ENCODE measurements at places on chromosomes 12 and 14.

DNA sequence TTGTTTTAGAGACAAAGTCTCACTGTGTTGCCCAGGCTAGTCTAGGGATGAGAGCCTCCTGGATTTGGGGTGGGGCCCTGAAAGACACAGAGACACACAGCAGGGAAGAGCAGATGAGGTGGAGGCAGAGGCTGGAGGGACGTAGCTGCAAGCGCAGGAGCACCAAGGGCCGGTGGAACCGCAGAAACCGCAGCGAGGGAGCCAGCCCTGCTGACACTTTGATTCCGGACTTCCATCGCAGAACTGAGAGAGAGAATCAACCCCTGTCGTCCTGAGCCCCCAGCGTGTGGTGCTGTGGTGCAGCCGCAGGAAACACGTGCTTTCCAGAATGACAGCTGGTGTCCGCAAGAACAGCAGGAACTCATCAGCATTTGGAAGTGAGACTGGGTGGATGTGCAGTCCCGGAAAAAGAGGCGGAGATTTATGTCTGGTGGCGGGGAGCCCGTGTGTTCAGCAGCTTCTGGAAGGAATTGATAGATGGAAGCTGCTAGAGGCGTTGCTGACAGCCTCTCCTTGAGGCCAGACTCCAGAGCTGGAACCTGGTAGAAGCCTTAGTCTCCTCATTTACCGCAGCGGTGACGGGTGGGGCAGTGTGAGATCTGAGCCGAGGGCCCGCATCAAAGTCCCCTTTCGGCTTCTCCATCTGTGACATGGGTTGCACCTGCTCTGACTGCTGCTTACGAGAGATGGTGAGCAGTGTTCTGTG lies 21.9 kb upstream of the KLC1 start:
- H3K36me3 ChIP-seq = peaks cover 6% of the 10 kb centered on the region
- peak overlapping the region; percentile 87 for H3K27ac ChIP-seq
- DNase-seq = peak; percentile 43
- no peaks in the 10 kb centered on the region for H3K27me3 ChIP-seq
- H3K4me1 ChIP-seq = peaks cover 28% of the 10 kb centered on the region
- H3K4me3 ChIP-seq = peak overlapping the region; percentile 78

DNA sequence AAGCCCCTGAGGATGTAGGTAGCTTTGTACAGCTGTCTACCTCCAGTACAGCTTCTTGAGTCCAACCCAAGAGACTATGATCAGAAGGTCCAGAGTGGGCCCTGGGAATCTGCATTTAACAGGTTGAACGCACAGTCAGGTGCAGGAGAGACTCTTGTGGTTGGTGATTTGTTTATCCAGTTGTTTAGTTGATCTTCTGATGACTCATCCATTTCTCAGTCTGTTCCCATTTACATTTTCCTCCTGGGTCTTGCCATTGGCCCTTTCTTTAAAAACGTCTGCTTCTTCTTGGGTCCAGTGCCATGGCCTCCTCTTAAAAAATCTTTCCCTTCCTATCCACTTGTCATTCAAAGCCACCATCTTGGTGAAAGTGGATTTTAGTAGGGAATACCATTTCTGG lies 734.2 kb downstream of the MED13L start:
- no peaks in the 10 kb centered on the region for H3K4me1 ChIP-seq
- no peak overlapping the region for H3K4me3 ChIP-seq
- H3K27ac ChIP-seq = no peak overlapping the region
- H3K27me3 ChIP-seq = no peaks in the 10 kb centered on the region
- no peak for DNase-seq
- H3K36me3 ChIP-seq = no peaks in the 10 kb centered on the region

- no peak overlapping the region for H3K4me3 ChIP-seq
- no peak for DNase-seq
- H3K27ac ChIP-seq = no peak overlapping the region
These were observed 4.6 kb downstream of the BEGAIN start for GRCh38 chr14:100582496-100583165.

GRCh38 chr12:12788131-12788530 lies 2.7 kb downstream of the APOLD1 start:
- no peak for DNase-seq
- H3K4me3 ChIP-seq = peak overlapping the region; percentile 81
- H3K27ac ChIP-seq = peak overlapping the region; percentile 86
- H3K4me1 ChIP-seq = peaks cover 16% of the 10 kb centered on the region
- H3K27me3 ChIP-seq = no peaks in the 10 kb centered on the region
- no peaks in the 10 kb centered on the region for H3K36me3 ChIP-seq

DNA sequence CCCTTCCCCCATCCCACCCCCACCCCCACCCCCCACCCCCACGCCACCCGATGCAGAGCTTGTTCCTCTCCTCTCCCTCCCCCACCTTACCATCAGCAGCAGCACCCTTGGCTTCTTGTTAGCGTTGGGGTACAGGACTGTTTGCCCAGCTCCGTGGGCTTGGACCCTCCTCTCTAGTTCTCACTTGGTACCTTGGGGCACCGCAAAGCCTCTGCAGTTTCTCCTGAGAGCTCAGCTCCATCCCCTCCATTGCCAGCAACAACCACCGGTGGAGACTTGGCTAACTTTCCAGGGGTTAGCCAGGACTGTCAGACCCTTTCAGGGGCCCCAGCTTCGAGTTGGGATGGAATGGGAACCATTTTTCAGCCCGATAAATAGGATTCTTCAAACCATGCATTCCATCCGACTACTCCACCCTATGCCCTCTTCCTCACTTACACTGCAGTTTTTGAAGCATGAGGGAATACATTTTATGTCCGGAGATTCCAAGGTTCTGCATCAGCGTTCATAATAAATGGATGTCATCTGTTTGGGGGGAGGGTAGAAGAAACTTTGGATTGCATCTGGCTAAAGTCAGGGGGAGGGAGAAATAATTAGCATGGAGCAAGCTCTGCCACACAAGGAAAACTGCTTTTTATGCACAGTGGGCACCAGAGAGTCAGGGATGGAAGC lies 1.1 kb downstream of the SCN8A start:
- H3K4me3 ChIP-seq = peak overlapping the region; percentile 81
- peaks cover 59% of the 10 kb centered on the region for H3K27me3 ChIP-seq
- H3K36me3 ChIP-seq = peaks cover 4% of the 10 kb centered on the region
- no peak for DNase-seq
- H3K27ac ChIP-seq = no peak overlapping the region
- peaks cover 22% of the 10 kb centered on the region for H3K4me1 ChIP-seq

DNA sequence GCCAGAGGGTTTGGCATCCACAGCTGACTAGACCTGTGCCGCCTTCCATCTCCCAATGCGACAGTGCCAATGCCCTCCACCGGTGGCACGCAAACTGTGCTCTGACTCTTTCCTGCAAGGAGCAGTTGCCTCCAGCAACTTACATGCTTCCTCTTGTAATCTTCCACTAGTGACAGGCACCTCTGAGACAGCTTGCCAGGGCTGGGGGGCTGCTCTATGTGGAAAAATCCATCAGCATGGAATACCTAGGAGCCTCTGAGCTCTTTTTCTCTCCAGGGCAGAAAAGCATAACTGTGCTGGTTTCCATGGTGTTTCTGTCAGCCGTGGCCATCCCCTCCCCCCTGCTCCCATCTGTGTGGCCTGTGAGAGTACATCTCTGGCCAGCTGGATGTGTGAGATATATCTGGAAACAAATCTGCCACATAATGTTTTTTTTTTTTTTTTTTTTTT lies 110.6 kb downstream of the MYRFL start:
- peaks cover 38% of the 10 kb centered on the region for H3K27me3 ChIP-seq
- no peak overlapping the region for H3K4me3 ChIP-seq
- H3K4me1 ChIP-seq = no peaks in the 10 kb centered on the region
- no peaks in the 10 kb centered on the region for H3K36me3 ChIP-seq

GRCh38 chr12:32171211-32171610 lies 64.6 kb downstream of the BICD1 start:
- no peaks in the 10 kb centered on the region for H3K36me3 ChIP-seq
- no peaks in the 10 kb centered on the region for H3K27me3 ChIP-seq
- no peaks in the 10 kb centered on the region for H3K4me1 ChIP-seq
- H3K4me3 ChIP-seq = no peak overlapping the region

- peak overlapping the region; percentile 72 for H3K27ac ChIP-seq
- H3K27me3 ChIP-seq = no peaks in the 10 kb centered on the region
- peaks cover 54% of the 10 kb centered on the region for H3K4me1 ChIP-seq
- H3K4me3 ChIP-seq = no peak overlapping the region
These were observed 37.5 kb downstream of the PRORP start for GRCh38 chr14:35159742-35160409.

GRCh38 chr12:126171937-126172559 lies 1106.8 kb downstream of the AACS start:
- no peak overlapping the region for H3K4me3 ChIP-seq
- no peak overlapping the region for H3K27ac ChIP-seq
- no peaks in the 10 kb centered on the region for H3K27me3 ChIP-seq

GRCh38 chr14:99707921-99708320 lies 23.8 kb downstream of the CYP46A1 start:
- H3K36me3 ChIP-seq = no peaks in the 10 kb centered on the region
- H3K27ac ChIP-seq = no peak overlapping the region
- no peak overlapping the region for H3K4me3 ChIP-seq
- no peaks in the 10 kb centered on the region for H3K4me1 ChIP-seq
- no peak for DNase-seq
- H3K27me3 ChIP-seq = peaks cover 10% of the 10 kb centered on the region

- no peaks in the 10 kb centered on the region for H3K27me3 ChIP-seq
- H3K4me1 ChIP-seq = peaks cover 37% of the 10 kb centered on the region
- DNase-seq = no peak
These were observed 107.5 kb upstream of the DYRK2 start for GRCh38 chr12:67540920-67541624.

- no peak for DNase-seq
- peaks cover 21% of the 10 kb centered on the region for H3K27me3 ChIP-seq
- H3K4me1 ChIP-seq = no peaks in the 10 kb centered on the region
These were observed 24.5 kb upstream of the COL2A1 start for GRCh38 chr12:48028541-48029431.

DNA sequence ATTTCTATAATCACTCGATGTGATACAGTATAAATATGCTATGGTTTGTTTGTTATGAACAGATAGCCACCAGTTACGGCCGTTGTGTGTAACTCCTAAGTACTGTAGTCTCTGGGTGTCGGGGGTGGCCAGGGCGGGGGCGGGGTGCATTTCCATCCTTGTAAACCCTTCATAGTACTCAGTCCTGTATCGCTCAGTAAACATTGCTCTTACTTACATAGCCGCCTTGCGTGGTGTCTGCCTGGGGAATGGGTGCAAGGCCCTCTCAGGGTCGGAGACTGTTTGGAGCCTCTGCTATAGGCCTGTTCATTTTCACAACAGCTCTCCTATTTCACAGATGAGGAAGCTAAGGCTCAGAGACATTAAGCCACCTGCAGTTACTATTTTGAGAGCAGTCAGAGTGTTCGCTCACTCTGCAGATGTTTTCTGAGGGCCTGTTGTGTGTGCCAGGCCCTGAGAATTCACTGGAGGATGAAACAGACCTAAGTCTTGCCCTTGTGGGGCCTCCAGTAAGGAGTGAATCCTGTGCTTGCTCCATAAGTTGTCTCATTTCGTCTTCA lies 42.5 kb downstream of the JDP2 start:
- no peaks in the 10 kb centered on the region for H3K4me1 ChIP-seq
- H3K27ac ChIP-seq = no peak overlapping the region
- no peak for DNase-seq
- H3K4me3 ChIP-seq = no peak overlapping the region
- peaks cover 13% of the 10 kb centered on the region for H3K27me3 ChIP-seq
- no peaks in the 10 kb centered on the region for H3K36me3 ChIP-seq

DNA sequence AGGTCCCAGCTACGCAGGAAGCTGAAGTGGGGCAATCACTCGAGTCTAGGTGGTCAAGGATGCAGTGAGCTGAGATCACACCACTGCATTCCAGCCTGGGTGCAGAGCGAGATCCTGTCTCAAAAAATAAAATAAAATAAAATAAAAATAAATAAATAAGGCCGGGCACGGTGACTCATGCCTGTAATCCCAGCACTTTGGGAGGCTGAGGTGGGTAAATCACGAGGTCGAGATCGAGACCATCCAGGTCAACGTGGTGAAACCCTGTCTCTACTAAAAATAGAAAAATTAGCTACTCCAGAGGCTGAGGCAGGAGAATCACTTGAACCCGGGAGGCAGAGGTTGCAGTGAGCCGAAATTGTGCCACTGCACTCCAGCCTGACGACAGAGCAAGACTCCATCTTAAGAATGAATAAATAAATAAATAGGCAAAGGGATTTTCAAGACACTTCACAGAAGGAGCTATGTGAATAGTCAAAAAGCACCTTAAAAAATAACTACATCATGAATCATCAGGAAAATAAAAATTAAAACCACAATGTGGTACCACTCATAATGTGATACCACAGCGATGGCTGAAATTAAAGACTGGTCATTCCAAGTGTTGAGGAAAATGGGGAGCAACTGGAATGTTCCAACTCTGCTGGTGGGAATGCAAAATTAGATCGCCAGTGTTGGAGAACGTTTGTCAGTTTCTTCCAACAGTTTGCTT lies 92.9 kb upstream of the TBX3 start:
- DNase-seq = no peak
- no peaks in the 10 kb centered on the region for H3K36me3 ChIP-seq
- no peaks in the 10 kb centered on the region for H3K4me1 ChIP-seq
- no peak overlapping the region for H3K4me3 ChIP-seq
- H3K27ac ChIP-seq = no peak overlapping the region
- H3K27me3 ChIP-seq = no peaks in the 10 kb centered on the region

DNA sequence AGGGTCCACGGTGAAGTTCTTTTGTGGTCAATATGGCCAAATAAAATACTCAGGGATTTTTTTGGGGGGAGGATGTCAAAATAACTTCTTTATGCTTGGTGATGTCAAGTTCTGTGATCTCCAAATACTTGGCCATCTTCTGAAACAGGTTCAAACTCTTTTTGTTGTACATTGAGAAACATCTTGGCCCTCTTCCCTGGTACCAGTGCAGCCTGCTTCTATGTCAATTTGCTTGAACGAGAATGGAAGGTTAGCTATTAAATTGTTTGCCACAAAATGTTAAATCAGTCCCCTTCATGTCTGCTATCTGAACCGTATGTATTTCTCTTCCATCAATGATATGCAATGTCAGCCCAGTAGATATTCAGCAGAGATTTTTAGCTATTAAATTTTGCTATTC lies 6.1 kb upstream of the CRADD start:
- no peak overlapping the region for H3K4me3 ChIP-seq
- H3K27me3 ChIP-seq = peaks cover 19% of the 10 kb centered on the region
- no peak overlapping the region for H3K27ac ChIP-seq
- peaks cover 2% of the 10 kb centered on the region for H3K36me3 ChIP-seq
- H3K4me1 ChIP-seq = peaks cover 3% of the 10 kb centered on the region

DNA sequence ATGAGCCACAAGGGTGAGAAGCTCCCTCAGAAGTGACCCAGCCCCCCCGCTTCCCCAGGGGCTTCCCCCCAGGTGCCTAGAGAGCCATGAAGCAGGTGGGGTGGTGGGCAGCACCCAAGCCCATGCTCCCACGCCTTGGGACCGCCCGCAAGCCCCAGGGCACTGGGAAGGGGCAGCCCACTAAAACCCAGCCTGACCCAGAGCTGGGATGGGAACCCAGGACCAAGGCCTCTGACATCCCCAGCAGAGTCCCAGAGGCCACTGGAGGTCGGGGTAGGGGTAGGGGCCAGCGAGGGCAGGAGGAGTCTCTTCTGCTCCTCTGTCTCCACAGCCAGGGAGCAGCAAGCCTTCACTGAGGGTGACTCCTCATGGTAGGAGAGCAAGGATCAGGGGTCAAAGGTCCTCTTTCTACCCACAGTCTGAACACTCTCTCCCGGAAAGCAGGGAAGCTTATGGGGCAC lies 86.5 kb upstream of the ZFP36L1 start:
- H3K27me3 ChIP-seq = no peaks in the 10 kb centered on the region
- DNase-seq = no peak
- H3K4me1 ChIP-seq = no peaks in the 10 kb centered on the region
- no peak overlapping the region for H3K4me3 ChIP-seq
- H3K36me3 ChIP-seq = peaks cover 17% of the 10 kb centered on the region

Data from central memory CD8-positive, alpha-beta T cell (primary cell).